ENCODE measurements at places on chromosomes 13 and 19.

GRCh38 chr13:23909606-23910005, 12.3 kb upstream of the C1QTNF9B start:
- no peak for DNase-seq

GRCh38 chr19:1567116-1567847, 843 bp downstream of the MEX3D start:
- no peak for DNase-seq

GRCh38 chr19:35641515-35642151, at the start of gene ETV2:
TSS of gene ETV2 (plus strand) at chr19:35641745. CDS start at chr19:35642461, 716 bp downstream.
- DNase-seq = no peak

- no peak for DNase-seq
Observed at GRCh38 chr13:102642475-102642874, 45.7 kb downstream of the TPP2 start.

DNA sequence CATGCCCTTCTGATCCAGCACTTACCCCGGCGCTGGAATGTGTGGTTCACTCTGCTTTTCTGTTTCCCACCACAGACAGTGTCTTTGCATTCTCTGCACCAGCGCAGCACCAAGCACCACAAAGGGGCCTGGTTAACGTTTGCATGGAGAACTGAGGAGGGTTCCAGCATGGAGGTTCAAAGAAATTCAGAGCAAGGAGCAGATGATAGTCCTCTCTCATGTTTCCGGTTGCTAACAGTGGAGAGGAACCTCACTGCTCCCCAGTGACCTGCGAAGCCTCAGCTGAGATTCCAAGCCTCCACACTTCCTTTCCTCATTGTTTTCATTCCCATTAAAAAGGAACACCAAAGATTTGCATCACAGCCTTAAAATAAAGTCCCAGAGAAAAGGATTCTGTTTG, 99.7 kb downstream of the STARD13 start:
- no peak for DNase-seq

DNA sequence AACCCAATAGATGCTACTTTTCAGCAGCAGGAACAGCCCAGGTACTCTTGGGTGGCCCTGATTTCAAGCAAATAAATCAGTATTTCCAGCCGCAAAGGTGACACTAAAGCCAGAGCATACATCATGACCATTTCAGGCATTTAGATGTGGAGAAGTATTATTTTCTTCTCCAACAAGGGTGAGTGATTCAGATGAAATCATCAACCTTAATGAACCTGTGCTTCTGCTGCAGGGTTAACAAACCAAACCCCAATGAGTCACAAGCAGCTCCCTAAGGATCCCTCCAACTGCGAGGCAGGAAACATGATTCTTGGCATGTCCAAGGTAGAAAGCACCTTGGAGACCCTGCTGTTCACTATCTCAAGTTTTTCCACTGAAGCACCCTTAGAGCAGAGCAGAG, 32.7 kb downstream of the MBNL2 start:
- no peak for DNase-seq

DNA sequence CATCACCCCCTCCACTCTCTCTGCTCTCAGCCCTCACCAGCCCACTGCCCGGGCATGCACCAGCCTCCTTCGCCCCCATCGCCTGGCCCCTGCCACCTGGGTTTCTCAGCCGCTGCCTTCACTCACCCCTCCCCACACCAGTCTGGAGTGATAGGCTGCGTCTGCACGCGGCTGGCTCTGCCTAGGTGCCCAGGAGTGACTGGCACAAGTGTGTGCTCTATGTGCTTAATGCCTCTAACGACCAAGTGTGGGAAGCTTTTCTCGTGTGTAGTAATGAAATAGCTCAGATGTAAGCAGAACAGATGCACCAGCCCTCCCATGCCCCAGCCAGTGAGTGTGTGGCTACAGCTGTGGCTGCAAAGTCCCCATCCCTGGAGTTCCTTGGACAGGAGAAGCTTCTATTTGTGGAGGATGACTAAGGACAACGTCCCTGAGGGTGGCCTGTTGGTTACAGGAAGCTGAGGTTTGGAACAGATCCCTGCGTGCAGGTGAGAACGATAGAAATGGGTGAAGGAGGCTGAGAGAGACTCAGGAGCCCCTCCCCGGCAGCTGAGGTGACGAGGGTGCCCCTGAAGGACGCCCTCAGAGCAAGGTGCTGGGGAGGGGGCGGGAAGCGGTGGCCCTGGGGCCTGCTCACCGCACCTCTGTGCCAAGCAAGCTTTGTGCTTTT, 35.6 kb downstream of the ATP11A start:
- no peak for DNase-seq

- DNase-seq = no peak
Observed at GRCh38 chr13:25037057-25037813, 58.7 kb upstream of the PABPC3 start.

GRCh38 chr19:48418317-48419064, 25.0 kb downstream of the GRIN2D start:
- DNase-seq = no peak

GRCh38 chr13:33798023-33798422, 19.9 kb upstream of the RFC3 start:
- no peak for DNase-seq

- no peak for DNase-seq
Observed at GRCh38 chr13:31919971-31920726, 111.4 kb upstream of the FRY start.

- DNase-seq = no peak
Observed at GRCh38 chr19:44192127-44192526, 20.2 kb upstream of the ZNF227 start.

- no peak for DNase-seq
Observed at GRCh38 chr19:42498169-42498757, 30.0 kb downstream of the CEACAM1 start.

DNA sequence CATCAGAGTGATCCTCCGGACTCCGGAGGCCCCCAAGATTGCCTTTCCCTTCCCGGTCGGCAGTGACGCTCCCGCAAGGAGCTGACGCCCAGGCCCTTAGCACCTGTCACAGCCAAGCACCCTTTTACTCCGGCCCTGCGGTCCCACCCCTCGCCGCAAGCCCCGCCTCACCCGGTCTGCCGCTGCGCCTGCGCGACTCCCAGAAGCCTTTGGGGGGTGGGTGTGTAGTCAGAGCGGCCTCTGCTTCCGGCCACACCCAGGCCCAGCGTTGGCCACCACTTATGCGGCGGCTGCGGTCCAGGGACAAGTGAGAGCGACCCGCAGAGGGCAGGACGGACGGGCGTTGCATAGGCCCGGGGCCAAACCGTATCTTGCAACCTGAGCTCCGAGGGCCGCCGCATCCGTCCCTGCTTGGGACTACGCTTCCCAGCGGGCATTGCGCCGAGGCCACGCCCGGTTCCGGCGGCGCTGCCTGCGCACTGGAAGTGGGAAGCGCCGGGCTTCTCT, 441 bp upstream of the ZFP28 start:
- peak; percentile 80 for DNase-seq

DNA sequence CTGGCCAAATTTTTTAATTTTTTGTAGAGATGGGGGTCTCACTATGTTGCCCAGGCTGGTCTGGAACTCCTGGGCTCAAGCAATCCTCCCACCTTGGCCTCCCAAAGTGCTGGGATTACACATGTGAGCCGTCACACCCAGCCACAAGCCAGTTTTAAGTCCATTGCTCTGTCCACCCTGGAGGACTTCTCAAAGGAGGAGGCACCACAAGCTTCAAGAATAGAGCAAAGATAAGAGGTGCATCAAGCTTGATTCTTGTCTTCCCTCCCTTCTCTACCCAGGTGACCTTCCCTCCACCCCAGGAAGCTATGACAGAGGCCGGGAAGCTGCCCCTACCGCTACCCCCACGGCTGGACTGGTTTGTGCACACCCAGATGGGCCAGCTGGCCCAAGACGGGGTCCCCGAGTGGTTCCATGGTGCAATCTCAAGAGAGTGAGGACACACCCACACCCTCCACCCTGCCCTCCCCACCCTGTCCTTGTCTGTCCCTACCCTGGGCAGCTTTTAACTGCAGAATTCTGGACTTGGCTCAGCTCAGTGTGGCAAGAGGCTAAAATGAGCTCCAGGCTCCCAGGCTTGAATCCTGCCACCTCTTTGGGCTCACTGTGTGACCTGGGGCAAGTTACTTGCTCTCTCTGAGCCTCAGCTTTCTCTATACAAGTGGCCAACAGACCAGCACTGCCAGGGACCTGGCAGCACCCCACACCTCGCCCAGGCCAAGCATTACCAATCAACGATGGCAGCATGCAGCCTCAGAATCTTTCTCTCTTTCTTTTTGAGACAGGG, 5.2 kb downstream of the HSH2D start:
- no peak for DNase-seq

DNA sequence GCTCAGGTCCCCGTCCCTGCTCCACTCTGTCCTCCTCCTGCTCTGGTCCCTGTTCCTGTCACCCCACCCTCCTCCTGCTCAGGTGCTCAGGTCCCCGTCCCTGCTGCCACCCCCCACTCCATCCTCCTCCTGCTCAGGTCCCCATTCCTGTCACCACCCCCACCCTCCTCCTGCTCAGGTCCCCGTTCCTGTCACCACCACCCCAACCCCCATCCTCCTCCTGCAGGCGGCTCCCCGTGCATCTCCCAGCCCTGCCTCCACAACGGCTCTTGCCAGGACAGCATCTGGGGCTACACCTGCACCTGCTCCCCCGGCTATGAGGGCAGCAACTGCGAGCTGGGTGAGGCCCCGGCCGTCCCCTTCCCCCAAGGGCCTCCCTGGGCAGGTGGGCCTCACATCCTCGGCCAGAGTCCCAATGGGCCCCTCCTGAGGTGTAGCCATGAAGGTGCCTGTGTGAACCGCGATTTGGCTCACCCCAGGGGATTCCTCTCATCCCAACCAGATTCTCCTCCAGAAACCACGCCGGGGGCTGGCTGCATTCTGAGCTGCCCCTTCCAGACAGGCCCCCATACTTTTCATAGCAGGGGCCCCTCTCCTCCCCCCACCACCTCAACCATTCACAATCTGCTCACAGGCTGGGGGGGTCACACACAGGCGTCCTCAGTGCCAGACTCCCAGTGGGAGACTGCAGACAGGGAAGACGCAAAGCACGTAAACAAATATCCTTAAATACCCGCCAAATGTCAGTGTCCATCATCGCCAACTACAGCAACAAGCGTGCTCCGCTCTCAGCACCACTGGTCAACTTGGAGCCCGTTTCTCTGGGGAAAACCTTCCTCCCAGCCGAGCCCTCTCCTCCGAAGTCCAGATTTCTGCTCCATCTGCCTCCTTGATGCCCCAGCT, 4.6 kb downstream of the PROZ start:
- no peak for DNase-seq

DNA sequence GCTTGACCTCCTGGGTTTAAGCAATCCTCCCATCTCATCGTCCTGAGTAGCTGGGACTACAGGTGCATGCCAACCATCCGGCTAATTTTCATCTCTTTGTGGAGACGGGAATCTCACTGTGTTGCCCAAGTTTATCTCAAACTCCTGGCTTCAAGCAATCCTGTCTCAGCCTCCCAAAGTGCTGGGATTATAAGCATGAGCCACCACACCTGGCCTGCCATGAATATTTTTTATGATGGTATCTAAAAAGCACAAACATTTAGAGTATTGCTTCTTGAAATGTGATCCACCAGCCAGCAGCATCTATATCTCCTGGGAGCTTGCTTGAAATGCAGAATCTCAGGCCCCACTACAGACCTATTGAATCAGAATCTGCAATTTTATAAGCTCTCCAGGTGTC, 111.2 kb upstream of the CLDN10 start:
- no peak for DNase-seq

- peak; percentile 67 for DNase-seq
Observed at GRCh38 chr13:94601446-94602431, at the start of gene GPR180. TSS of gene GPR180 (plus strand) at chr13:94601857. CDS start at chr13:94601928, 71 bp downstream.

GRCh38 chr19:52923778-52924593, 758 bp upstream of the ZNF888 start:
- no peak for DNase-seq

- no peak for DNase-seq
Observed at GRCh38 chr13:23668562-23668961, 98.3 kb downstream of the TNFRSF19 start.

DNA sequence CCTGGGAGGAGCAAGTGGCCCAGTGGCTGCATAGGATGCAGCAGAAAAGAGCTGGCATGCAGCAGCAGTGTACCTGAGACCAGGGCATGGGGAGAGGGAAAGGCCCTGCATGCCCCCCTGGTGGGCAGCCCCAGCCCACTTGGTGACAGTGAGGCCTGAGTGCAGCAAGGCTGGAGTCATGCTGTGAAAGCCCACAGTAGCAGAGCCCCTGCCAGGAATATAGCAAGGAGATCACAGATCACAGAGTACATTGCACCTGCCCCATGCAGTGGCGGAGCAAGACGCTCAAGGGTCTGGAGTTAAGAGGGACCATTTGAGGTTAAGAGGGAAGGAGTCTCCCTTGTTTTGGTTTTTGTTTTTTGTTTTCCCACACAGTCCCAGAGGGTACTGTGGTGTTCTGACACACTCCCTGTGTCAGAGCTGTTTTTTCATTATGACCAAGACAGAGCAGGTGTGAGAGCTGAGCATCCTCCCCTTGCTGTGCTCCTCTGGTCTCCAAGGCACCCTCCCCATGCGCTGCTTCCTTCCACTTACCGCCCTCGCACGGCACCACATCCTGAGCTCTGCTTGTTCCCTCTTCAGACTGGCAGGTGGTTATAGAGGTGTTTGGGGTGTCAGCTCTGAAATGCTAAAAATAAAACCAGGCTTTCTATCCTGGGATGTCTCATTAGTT, 85.0 kb upstream of the UBL3 start:
- peak; percentile 33 for DNase-seq

DNA sequence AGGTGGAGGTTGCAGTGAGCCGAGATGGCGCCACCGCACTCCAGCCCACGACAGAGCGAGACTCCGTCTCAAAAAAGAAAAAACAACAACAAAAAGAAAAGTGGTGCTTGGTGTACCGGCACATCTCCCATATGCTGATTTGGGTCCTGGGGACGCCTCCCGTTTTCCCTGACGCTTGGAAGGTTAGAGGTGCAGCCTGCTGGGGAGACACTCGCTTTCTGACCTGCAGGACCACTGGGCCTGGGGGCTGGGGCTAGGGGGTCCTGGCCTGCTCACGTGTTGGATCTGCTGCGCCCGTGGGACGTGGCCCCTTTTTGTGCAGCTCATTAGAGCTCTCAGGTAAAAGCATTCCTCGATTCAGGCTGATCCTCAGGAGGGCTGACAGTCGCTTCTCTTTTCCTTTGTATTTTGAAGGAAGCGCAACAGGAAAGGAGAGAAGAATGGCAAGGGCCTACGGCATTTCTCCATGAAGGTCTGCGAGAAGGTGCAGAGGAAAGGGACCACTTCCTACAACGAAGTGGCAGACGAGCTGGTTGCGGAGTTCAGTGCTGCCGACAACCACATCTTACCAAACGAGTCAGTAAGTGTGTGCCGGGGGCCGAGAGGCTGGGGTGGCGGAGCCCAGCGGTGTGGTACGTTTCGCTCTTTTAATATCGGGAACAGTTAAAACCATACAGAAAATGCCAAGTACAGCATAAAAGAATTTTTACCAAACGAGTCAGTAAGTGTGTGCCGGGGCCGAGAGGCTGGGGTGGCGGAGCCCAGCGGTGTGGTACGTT, 25.1 kb downstream of the ATP4B start:
- no peak for DNase-seq

- no peak for DNase-seq
Observed at GRCh38 chr19:28887920-28888618, 324.9 kb downstream of the UQCRFS1 start.

- DNase-seq = no peak
Observed at GRCh38 chr19:49818649-49819370, 721 bp downstream of the MED25 start.

Data from stimulated activated CD8-positive, alpha-beta memory T cell treated with anti-CD3 and anti-CD28 coated beads, Interleukin-4, amount 100 ng/mL, for 4 hours (primary cell).